Urinary bladder (tissue), 4 donors: ENCODE measurements at places on chromosomes 13 and 19. TPM values are rescaled to one million over a fixed set of nuclear protein-coding genes. Genes with fewer than 3 reads are reported as not detected.

- no peak for DNase-seq
These were observed 108.0 kb upstream of the DOCK9 start for GRCh38 chr13:99085808-99086266.

DNA sequence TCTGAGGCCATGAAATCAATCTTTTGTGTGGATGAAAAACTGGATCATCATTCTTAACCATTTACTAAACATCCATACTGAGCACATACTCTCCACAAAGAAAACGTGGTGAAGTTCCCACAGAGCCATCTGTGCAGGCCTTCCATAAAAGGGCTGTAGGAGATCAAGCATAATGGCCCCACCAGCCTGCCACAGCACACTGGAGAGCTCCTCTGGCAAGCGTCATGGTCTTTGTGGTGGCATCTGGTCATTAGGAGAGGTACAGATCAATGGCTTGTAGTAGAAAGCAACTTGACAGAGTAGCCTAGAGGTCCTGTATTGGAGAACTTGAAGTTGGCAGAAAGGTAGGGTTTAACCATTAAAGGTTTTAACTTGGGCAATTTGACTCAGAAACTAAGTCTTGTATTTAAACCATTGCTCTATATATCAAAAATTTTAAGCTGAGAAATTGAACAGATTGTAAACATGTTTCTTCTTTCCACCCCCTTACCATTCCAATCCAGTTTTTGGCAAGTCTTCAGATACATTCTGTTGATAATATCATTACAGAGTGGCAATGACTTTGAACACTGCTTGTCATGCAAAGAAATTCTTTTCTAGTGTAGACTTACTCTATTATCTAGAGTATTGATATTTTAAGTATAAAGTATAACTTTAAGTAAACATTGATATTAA, 128.3 kb downstream of the LMO7 start:
- DNase-seq = no peak

- no peak for DNase-seq
These were observed 1.6 kb downstream of the FTL start for GRCh38 chr19:48966541-48967345.

DNA sequence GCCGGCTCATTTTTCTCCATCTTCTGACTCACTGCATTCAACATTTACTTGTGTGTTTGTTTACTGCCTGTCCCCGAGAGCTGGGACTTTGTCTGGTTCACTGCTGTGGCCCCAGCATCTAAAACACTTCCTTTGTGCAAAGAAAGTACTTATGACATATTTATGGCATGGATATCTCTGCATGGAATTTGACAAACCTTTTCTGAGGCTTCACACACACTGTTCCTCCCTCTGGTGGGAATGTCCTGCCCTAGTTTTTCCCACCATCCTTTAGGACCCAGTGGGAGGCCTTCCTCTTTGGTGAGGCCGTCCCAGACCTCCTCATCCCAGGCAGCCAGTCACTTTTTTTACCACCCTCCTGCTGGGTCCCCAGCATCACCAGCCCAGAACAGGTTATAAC, 1.4 kb upstream of the SRRM5 start:
- no peak for DNase-seq

DNA sequence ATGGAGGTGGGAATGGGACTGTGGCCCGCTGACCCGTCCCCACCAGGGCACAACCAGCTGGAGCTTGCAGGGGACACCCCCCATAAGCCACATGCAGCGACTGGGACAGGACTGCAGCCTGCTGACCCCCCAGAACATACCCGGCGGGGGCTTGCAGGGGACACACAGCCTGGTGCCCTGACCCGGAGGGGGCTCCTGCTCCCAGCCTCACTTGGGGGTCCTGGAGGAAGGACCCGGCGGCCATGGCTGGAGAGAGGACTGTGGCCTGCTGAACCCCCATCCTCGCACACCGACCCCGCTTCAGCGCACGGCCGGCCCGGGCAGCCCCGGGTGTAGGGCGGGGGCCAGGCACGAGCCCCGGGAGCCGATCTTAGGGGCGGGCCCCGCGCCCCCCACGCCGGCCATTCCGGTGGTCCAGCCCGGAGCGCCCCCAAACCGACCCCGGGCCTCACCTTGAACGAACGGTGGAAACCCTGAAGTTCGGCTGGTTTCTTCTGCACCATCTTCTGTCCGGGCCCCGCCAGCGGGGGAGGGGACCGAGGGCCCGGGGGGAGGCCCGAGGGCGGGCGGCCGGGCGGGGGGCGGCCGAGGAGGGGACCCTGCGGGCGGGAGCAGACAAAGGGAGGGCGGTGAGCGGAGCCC, 574 bp downstream of the MKNK2 start:
- DNase-seq = no peak

DNA sequence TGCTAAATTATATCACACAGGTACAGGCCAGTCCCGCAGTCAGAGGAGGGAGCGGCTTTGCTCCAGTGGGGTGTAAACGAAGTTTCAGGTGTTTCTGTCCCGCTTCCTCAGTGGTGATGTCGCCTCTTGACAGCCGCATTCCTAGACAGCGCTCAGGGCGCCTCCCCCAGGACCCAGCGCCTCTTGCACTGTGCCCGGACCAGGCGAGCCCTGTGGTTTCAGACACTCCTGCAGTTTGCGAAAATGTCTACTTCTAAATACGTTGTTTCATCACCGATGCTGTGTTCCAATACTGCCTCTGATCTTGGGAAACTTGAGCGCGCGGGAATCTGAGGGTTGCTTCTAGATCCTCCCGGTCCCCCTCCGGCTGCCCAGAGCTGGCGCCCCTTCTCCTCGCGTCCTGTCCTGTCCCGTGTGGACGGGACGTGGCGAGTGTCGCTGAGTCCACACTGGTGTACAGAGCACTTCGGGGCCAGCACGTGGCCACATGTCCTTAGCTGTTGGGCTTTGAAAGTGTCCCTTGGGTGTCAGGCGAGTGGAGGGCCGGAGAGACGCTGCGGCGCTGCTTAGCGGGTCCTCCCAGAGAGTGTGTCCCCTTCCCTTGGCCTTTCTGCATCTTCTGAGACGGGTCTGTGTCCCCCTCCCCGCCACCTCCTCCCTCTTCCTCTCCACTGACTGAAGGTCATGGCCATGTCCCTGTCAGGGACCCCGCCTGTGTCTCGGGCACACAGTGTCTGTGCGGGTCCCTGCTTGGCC, 14.6 kb upstream of the RPS15 start:
- DNase-seq = no peak

DNA sequence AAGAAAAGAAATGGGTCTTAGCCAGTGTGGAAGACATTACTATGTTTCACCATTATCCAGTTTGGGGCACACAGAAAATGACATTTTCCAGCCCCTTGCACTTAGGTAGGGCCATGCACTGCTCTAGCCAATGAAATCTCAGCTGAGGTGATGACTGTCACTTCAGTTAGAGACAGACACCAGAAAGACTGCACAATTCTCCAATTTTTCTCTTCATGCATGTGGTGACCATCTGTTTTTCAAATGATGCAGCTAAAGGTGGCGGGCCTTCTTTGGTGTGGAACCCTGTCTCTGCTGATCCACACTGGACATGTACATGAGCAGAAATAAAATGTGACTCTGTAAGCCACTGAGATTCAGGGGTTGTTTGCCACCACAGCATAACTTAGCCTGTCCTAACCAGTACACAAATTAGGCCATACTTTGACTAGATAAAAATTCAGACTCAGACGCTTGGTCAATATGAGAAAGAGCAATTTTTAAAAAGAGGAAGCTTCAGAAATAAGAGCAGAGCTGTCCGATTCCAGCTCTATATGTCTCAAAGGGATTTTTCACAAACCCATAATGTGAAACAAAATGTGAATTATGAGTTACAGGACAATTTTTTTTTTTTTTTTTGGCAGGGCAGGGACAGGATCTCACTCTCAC, 6.7 kb downstream of the ZNF565 start:
- DNase-seq = no peak

DNA sequence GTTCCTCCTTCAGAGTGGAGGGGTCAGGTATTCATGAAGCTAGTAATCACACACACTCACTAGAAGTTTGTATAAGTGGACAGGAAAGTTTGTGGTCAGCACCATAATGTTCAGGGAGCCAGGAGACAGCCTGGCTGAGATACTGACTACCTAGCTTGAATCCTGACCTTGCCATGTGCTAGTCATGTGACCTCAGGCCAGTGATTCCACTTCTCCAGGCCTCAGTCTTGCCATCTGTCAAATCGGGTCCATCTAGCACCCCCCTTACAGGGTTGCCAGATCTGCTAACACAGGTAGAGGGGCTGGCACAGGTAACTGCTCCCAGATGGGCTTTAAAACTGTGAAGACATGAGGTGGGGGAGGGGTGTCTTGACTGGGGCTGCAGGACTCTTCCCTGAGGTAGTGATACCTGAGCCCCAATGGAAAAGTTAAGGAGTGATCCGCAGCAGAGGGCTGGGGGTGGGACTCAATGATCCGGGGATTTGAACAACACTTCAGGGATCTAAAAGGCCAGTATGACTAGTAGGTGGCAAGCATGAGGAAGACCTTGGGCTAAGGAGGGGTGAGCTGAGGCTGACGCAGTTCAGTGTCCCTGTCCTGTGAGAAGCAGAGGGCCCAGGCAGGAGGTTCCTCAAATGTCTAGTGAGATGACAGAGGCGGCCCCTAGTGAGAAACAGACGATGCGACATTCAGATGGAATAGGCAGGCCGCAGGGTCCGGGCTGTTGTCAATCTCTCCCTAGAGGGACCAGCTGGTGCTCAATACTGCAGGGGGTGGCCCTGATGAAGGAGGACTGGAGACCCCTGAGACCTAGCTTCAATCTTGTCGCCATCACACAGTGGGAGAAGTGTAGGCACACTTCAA, 8.5 kb downstream of the ACTMAP start:
- DNase-seq = no peak

DNA sequence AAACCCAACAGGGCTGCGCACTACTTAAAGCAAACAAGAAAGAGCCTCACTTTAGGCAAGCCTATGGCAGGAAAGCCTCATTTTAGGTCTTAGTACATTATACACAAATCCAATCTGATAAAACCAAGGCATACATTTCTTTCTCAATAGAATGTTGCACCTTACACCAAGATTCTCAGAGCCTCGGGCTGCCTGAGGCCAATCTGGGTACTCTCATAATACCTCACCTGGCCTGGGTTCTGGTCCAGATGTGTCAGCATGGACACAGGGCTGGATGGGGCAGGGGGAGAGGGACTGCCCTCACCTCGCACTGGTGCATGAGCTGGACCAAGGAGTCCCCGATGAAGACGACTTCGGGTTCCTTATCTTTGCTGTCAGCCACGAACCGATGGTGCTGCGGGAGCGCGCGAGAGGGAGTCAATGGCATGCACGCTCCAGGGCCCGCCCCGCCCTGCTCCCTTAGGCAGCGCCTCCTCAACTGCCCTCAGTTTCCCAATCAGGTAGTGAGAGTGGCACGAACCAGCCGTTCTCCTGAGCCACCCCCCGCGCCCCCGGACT, at the start of gene PRR19:
TSS of gene PRR19 (plus strand) at position 487 of the 558 bp plus-strand sequence. CDS start 7,453 bp downstream, outside the sequence.
- DNase-seq = no peak

DNA sequence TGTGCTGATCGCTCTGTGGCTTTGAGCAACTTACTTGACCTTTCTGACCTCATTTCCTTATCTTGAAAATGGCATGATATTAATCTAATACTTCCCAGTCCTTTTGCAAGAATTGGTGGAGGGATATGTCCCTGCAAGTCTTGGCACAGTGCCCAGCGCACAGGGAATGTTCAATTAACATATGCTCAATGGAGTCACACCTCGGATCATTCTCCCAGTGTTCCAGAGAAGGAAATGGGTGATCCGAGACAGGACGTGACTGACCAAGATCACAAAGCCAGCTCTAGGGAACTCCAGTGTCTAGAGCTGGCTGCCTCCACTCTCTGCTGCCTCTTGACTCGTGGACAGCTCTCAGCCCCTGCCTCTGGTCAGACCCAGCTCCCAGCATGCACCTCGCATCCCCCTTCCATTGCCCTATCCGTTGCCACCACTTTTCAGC, 3.6 kb downstream of the CDC42EP5 start:
- no peak for DNase-seq

GRCh38 chr19:33063356-33063752, 1.3 kb downstream of the RHPN2 start:
- DNase-seq = no peak

GRCh38 chr19:45295873-45296272, 26.8 kb downstream of the CKM start:
- DNase-seq = no peak

DNA sequence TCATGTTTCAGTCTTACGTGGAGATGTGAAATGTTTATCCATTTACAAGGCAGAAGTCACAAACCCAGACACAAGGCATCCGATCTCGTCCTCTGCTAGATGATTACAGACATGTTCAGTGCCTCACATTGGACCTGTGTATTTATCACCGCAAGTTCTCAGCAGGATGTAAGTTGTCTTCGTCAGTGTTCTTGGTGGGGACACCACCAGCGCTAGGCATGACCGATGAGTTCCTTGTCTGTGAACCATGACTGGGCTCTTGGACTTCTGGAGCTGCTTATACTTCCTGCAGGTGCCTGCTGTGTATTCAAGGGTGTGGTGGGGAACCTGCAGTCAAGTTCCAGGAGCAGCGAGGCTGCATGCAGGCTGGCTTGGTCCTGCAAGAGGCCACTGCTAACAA, 105.4 kb downstream of the URI1 start:
- no peak for DNase-seq

DNA sequence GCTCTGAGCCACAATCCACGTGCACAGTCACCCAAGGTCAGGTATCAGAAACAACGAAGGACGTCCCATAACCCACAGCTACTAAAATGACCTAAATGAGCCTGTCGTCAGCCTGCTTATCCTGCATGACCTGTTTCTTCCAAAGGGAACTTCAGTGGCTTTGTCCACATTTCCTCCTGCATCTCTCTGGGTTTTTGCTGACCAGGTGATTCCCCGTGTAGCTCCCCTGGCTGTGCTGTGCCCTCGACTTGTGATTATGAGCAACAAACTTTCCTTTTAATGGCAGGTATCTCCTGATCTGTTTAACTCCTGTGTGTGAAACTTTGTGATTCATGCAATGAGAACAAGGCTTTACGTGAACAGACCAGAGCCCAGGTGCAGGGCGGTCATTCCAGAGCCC, 81.0 kb downstream of the PEG3 start:
- no peak for DNase-seq

DNA sequence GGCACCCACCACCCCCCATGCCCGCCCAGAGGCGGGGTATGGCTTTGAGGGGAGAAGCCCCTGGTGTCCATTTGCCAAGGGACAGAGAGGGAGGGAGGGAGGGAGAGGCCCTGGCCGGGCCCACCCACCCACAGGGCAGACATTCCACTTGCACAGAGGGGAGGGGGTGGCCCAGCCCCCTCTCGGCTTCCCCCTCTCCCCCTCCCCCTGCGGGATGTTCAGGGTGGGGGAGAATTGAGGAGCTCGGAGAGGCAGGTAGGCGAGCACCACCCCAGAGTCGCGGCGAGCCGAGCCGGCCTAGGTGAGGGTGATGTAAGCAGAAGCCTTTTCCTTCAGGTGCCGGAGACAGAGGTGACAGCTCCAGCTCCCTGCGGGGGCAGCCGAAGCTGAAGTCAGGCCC, 12.3 kb downstream of the DPF1 start:
- DNase-seq = no peak

PRKD2 gene
- total RNA-seq = 12.1 TPM

FLT1 gene
- 37.5 TPM for total RNA-seq

CCL25 gene
- total RNA-seq = not detected

IRF3 gene
- total RNA-seq = 31.9 TPM

MYBPC2 gene
- 0.69 TPM for total RNA-seq
